ENCODE measurements at places on chromosomes 1 and 21.

DNA sequence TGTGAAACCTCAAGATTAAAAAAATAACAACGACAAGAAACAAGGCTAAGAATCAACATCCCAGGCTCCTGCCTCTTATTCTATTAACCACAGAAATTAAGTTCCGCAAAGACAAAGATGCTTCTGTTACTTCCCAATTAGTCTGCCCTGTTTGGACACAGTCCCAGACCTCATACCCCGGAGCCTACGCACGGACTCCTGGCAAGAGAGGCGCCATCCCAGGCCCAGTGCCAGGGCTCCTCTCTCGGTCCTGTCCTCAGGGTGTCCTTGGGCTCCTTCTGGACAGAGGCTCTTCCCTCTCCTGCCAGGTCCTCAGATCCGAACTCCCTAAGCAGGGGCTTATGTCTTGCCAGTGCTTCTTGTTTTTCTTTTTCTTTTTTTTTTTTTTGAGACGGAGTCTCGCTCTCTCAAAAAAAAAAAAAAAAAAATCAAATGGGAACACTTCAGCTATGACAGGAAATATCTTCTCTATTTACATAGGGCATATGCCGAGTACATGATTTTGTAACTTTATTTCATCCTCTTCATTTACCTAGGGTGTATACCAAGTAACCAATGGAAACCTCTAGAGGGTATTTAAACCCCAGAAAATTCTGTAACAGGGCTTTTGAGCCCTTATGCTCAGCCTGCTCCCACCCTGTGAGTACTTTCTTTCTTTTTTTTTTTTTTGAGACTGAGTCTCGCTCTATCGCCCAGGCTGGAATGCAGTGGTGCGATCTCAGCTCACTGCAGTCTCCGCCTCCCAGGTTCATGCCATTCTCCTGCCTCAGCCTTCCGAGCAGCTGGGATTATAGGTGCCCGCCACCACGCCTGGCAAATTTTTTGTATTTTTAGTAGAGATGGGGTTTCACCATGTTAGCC lies 11.7 kb upstream of the ENO1 start:
- no peak for DNase-seq

- DNase-seq = no peak
Measured at GRCh38 chr1:56188221-56188620, 391.1 kb downstream of the PLPP3 start.

DNA sequence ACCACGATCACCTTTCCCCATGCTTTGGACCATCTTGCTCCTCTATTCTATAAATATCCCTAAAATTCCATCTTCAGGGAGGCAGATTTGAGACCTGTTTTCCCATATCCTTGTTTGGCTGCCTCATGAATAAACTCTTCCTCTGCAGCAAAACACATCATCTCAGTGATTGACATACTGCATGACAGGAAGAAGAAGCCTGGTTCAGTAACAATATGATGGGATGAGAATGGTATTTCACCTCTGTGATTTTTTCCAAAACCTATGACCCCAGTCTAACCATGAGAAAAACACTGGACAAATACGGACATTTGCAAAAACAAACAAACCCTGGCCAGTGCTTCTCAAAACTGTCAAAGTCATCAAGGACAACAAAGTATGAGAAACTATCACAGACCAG lies 53.8 kb upstream of the ZSWIM5 start:
- DNase-seq = no peak

- no peak for DNase-seq
Measured at GRCh38 chr1:119600976-119601375, 47.1 kb downstream of the ZNF697 start.

DNA sequence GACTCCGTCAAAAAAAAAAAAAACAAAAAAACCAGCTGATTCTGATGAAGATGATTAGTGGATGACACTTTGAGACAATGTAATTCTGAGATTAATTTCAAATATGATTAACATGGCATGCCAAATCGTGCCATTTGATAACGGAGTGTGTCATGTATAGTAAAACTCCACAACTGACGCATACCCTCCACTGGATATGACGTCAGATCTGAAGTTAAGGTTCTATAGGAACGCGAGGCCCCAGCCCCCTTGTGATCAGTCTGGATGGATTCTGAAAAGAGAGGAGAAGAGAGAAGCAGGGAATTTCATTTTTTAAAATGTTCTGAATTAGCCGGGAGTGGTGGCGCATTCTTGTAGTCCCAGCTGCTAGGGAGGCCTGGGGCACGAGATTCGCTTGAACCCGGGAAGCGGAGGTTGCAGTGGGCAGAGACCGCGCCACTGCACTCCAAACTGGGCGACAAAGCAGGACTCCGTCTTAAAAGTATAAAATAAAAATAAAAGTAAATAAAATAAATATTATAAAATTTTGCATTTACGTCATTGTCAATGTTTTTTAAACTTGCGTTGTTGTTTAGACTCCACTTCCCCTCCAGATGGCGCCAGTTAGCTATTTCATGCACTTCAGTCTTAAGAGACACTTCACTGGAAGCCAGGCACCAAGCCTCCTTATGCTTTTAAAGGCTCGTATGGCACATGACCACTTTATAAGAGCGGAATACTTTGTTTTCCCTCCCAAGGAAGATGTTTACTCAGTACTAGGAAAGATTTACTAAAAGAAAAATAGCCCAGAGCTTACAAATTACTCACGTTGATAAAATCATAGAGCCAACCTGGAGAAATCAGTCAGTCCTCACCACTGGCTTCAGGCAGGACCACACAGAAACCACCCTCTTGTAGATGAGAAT lies 65.5 kb downstream of the UBE2U start:
- DNase-seq = peak; percentile 83

DNA sequence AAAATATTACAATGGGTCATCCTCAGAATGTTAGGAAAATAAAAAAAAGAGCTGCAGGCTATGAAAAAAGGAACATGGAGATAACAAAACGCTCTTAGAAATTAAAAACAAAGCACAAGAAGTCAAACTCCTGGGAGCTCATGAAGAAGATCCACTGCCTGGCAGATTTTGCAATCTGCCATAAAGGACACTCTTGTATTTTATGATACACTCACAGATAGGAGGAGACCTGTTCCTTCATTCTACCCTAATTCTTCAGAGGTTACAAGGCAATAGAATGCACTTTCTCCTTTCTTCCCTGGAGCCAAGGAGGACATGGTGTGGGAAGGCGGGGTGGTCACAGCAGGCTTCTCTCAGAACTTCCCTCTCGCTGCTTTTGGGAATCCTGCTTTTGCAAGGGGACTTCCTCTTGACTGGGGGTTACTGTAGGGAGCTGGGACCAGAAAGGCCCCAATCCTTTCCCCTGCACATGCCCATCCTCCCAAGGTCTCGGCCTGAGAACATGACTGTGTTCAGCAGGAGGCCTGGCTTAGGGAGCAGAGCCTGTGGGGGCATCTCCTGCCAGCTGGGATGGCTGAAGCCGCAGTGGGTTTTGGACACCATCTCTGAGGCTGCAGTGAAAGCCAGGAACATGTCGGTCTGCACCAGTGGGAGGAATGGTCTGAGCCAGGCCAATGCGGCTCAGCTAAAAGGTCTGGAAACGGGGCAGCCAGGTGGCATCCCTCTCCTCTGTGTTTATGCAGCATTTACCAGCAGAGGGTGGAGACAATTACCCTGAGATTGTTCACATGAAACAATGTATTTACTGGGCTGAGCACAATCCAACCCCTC lies 44.8 kb downstream of the GPR161 start:
- DNase-seq = no peak

GRCh38 chr1:95643071-95643470 lies 409.1 kb downstream of the RWDD3 start:
- DNase-seq = no peak

DNA sequence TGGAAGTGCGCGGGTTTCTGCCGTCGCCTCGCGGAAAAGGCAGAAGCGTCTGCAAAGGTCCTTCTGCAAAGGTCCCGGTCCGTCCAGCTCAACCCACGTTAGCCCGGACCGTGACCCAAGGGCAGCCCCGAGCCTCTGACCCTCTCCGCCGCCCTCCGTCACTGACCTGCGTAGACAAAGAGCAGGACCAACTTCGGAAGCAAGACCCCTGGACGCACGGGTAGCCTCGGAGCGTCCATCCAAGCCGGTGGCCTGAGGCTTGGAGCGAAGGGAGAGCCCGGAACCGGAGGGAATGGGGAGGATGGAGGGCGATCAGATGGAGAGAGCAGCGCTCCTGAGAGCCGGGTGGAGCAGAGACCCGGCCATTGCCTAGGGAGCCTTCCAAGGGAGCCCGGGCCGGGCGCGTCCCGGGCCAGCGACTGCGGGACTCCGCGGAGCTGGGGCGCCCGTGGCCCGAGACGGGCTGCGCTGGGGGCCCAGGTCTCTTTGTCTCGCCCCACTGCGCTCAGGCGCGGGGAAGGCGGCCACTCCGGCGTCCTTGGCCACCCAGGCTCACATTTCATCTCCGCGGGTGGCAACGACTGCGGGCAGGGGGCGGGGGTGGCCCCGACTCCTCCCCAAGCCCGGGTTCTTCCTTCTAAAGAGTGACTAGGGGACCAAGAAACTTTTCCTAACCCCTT lies at the start of gene CYYR1:
CYYR1 (minus strand) TSS at position 585 of the 680 bp plus-strand sequence; CDS start at position 239, 346 bp downstream.
- DNase-seq = no peak

DNA sequence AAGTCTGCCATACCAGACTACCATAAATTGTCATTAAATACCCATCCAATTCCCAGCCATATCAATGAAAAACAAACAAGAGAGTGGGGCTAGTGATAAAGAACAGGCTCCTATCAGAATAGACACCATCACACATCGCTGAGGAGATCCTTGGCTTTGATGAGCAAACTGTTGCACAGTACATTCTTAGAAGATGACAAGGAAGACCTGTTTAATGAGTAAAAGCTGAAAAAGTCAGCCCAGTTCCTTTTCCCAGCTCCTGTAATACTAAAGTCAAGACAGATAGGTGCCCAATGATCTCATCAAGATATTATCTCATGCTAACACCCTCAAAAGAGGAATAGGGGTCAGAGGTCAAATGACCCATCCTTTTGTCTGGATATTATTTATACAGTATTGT lies 164.5 kb upstream of the COA6 start:
- DNase-seq = no peak

DNA sequence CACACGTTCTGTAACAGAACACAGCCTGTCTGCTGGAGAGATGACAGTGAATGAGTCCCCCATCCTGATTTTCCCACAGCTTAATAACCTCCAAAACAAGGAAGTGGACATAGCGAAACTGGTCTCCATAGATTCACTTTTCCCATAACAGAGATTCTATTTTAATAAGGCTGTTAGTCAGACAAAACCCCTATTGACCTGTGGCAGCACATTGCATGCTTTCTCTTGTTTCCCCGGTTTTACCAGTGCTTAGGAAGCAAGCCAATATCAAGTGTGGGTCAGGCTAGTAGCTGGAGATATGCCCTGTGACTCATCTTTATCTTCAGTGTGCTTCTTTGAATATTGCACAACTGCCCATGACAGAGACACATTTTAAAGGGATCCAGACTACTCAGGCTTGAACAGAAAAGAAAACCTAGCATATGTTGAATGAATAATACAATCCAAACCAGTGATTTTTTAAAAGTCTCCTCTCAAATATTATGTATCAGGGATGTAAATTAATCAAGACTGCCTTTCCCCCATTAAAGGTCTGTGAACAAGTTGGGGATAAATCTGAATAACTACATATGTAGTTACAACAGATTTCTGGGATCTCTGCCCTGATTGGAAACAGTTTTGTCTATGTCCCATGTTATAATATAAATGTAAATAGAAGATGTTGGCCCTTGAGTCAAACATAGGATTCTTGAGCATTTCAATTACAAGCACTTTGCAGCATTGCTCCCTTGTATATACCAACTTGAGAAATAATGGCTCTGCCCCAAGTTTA lies 11.9 kb upstream of the CLDN8 start:
- no peak for DNase-seq

DNA sequence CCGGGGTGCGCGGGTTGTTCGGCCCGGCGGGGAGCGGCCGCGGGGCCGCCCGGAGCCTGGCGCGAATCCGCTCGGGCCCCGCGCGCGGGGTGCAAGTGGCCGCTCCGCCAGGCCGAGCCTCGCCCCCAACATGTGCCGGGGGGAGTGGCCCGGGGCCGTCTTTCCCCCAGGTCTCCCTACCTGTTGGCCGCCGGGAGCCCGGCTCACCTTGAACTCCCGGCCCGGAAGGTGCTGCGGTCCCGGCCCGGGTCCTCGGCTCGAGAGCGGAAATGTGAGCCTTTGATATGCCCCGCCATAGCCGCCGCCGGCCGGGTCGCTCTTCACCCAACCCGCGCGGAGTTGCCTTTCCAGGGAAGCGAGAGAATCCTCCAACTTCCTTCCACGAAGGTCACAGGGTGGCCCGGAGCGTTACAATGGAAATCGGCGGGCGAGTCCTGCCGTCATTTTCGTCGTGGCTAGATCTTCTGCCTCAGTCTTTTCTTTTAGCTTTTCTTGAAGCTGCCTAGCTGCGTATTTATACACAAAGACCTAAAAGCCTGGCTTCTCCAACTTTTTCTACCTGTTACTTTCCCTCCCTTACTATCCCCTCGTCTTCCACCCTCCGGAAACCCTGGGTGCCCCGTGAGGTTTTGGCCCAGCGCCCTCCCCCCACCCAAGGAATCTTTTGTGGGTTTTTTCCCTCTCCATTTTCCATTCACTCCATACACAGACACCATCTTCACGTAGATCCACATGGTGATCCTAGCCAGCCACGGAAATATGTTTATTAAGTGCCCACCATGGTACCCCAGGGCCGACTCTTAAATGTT lies 867 bp downstream of the PTGFRN start:
- no peak for DNase-seq

- peak; percentile 88 for DNase-seq
Measured at GRCh38 chr1:196121181-196121580, 487.1 kb downstream of the KCNT2 start.

- DNase-seq = no peak
Measured at GRCh38 chr1:207181847-207182246, 77.8 kb downstream of the C4BPA start.

All from NCI-H1694 treated with DMSO at 0.1 percent for 48 hours (cell line).